ENCODE measurements at places on chromosomes 7 and 10.

DNA sequence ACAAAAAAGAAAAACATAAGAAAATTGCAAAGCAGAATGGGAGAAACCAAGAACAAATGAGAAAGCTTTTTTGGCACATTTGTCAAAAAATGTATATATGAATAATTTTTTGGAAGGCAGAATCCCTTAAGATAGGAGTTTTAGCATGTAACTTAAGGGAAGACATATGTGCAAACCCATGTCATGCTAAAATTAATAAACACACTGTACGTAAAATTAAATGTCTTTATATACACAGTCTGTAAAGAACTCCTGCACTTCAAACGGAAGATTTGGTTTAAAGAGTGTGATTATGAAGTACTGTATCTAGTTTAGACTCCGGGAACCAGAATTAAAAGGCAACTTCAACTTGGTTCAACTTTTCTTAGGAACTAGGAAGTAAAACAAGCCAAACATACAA lies 369.9 kb upstream of the TEX47 start:
- no peak for DNase-seq

DNA sequence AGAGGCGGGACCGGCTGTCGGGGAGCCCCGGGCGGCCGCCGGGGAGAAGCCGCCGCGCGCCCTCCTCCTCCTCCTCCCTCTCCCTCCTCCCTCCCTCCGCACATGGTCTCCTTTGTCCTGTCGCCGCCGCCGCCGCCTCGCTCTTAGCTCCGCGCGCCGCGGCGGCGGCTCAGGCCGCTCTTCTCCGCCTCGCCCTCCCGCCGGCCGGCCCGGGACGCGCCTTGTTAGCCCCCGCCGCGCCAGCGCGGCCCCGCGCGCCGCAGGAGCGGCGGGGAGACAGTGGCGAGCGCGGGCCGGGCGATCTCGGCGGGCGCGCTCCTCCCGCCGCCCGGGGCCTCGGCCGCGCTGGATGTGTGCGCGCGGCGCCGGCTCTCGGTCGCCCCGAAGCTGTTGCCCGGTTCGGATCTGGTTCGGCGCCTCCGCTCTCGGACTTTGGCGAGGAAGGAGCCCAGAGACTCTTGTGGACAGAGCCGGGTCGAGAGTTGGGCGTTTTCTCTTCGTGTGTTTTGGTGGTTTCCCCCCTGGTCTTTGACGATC lies 437.4 kb upstream of the GALNT17 start:
- DNase-seq, result no peak

DNA sequence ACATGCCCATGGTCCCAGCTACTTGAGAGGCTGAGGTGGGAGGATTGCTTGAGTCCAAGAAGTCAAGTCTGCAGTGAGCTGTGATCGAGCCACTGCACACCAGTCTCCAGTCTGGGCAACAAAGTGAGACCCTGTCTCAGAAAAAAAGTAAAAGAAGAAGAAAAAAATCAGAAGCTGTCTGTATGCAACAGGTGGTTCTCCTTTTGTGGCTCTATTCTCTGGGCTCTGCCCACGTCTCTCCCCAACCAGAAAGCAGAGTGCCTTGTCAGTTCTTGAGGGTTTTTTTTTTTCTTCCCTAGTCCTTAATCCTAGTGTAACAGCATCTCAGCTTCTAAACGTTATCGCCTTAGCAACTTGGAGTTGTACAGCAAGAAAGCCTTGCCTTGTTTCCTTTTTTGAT lies 89.5 kb downstream of the PRKCQ start:
- no peak for DNase-seq

DNA sequence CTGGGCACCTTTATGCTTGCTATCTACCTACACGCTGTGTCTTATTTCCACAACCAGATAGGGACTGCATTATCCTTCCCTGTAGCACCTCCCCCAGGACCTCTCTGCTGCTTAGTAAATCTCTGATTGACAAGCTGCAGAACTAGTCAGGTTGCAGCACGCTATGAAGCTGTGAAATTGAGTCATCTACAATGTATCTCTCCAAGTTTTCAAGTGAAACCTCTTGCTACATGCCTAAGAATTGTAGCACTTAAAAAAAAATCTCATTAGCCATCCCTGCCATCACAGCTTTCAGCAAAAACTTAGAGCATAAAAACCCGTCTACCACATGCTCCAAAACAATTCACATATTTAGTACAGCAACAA lies 69.7 kb upstream of the FGFR2 start:
- DNase-seq, result no peak

DNA sequence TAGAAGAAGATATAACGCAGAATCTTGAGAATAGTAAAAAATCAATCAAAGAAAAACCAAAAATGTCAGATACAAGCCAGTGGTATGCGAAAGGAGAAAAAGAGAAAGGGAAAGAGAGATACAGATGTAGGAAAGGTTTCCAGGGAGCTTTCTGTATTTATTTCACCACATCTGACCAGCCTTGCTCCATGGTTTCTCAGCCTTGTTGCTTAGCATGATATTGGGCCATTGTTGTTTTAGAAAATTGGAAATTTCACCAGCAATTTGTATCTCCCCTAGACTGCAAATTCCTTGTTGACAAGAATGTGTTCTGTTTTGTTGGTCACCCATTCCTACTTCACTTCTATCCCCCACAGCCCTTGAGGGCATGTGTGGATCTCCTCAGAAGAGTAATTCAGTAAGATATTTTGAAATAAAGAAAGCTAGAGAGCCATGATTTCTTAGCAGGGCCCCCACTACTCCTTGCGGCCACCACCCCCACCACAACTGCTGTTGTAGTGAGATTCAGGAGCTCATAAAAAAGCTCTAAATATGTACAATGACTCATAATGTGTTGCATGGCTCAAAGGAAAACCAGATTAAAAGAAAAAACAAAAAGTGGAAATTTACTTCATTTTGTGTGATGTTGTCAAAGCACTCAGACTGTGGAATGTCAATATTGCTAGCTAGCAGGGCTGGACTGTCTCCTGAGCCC lies 138.7 kb downstream of the CHRM2 start:
- DNase-seq, result no peak

- DNase-seq, result no peak
Measured at GRCh38 chr10:65341323-65341925, 1584.4 kb upstream of the LRRTM3 start.

DNA sequence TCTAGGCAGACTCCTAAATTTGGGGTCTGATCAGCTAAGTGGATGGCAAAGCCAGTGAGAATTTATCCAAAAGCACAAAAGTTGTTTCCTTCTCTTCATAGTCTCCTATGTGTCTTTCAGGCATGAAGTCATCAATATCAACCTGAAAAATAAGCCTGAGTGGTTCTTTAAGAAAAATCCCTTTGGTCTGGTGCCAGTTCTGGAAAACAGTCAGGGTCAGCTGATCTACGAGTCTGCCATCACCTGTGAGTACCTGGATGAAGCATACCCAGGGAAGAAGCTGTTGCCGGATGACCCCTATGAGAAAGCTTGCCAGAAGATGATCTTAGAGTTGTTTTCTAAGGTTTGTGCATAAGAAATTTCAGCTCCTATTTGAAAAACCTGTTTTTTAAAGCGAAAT lies 4.8 kb downstream of the GSTO1 start:
- no peak for DNase-seq

DNA sequence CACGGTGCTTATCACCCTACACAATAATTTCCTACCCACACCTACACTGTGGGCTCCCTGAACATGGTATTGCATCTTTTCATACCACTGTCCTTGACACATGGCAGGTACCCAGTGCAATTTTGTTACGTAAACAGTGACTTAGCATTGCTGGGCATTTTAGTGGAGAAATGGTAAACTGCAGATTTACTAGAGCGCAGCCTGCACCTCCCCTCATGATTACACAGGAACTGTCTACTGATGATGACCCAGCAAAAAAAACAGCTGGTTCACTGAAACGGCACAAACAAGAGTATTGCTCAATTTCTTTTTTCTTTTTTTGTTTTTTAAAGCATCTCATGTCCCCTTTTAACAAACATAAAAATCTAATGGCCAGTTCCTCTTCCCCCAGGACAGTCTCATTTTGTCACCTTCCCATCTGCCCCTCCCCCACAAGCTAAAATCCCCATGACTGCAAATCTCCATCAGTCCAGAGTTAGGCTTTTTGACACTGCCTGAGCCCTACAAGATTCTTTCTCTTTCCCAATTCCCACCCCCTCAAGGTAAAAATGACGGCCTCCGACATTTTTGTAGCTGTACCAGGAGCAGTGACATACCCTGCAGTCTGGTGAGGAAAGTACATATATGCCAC lies 2.8 kb downstream of the ZNF746 start:
- DNase-seq, result no peak

GRCh38 chr7:44394636-44395035 lies 69.2 kb upstream of the CAMK2B start:
- DNase-seq, result no peak

DNA sequence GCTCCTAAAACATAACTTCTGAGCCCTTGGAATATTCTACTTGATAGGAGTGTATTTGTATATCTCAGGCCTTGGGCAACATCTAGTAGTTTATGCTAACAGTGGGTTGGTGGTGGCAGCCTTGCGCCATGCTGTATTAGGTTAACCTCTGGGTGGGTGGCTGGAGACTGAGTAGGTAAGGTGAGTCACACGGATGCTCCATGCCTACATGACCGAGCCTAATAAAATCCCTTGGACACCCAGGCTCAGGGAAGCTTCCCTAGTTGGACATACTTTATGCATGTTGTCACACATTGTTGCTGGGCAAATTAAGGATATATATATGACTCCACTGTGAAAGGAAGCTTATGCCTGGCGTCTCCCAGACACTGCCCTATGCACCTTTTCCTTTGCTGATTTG lies 6.0 kb upstream of the DAGLB start:
- DNase-seq, result no peak

DNA sequence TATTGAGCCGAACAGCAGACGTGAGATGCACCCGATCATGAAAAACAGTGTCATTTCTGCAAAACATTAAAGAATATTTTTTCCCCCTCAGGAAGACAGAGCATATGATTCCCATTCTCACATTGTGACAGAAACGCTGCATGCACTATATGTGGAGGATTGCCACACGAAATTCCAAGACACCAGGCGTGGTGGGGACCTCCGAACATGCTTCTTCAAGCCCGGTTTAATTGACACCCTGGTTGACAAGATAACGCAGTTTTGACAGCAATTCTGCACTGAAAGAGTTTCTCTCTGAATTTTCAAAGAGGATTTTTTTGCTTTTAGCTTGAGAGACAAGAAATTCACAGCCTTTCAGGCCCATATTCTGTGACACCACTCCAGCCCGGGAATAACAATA lies 442.8 kb upstream of the NRP1 start:
- DNase-seq, result no peak

DNA sequence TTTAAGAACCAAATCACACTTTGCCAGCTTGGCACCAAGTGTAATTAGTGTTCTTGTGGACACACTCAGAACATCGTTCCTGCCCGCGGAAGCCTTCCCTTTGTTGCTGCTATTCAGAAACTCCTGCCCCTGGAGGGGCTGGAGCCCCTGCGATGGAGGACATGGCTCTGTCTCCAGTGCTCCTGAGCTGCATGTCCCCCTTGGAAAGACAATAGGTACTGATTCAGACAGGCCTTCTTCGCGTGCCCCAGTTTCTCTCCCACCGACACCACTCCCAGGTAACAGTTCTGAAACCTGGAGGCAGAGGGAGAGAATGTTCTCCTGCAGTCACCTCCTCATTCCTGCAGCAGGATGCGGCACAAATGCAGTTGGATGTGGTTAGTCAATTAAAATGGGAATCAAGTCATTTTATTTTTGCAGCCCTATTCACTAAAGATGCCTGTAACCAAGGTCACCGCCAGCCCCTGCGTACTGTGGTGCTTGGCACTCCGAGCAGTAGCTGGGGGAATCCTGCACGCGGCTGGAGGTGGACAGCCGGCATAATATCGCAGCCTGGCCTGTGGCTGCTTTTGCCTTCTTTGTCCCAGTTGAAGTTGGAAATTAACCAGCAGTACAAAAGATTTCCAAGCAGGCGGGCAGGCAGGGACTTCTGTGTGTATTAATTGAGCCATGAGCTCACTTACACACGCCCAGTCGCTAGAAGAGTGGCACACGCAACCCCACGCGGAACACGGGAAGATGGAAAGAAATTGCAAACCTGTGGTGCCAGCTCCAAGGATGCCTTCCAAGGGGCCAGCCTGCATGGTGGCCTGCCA lies 205.7 kb downstream of the EBF3 start:
- DNase-seq, result no peak

GRCh38 chr7:15495170-15495569 lies 66.6 kb downstream of the AGMO start:
- DNase-seq, result no peak

GRCh38 chr7:151508991-151509390 lies 10.7 kb downstream of the RHEB start:
- DNase-seq, result no peak

GRCh38 chr7:77276120-77276519 lies 76.5 kb upstream of the FGL2 start:
- DNase-seq, result no peak

DNA sequence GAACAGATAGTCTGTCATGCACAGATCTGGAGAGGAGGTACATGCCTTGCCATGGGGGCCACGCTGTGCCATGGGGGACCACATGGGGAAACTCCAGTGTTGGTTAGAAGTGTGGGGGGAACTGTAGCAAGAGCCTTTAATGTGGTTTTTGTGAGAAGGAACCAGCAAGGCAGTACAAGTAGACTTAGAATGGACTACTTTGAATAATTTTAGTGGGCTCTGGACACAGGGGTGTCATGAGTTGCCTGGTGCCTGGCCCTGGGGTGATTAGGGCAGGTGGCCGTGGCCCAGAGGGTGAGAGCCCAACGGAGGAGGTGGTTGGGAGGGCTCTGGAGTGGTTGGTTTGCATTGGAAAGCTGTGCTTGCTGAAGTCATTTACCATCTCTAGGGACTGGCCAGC lies 77.2 kb downstream of the CXCL12 start:
- DNase-seq, result no peak

GRCh38 chr10:69241575-69241974 lies 21.4 kb downstream of the HKDC1 start:
- DNase-seq, result no peak

GRCh38 chr7:11716185-11716584 lies 115.8 kb downstream of the THSD7A start:
- no peak for DNase-seq

- DNase-seq, result no peak
Measured at GRCh38 chr7:112260911-112261310, 54.4 kb downstream of the ZNF277 start.

DNA sequence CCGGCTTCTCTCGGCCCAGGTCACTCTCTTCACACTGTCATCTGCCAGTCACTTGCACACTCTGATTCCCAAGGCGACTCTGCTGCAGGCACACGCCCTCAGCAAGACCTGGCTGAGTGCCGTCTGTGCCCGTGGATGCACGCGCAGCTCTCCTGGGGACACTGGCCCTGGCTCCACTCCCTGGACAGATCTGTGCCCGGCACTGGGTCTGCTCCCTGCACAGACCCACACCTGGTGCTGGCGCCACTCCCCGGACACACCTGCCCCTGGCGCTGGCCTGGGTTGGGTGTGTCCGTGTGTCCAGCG lies 133.2 kb downstream of the DNAJB6 start:
- no peak for DNase-seq

DNA sequence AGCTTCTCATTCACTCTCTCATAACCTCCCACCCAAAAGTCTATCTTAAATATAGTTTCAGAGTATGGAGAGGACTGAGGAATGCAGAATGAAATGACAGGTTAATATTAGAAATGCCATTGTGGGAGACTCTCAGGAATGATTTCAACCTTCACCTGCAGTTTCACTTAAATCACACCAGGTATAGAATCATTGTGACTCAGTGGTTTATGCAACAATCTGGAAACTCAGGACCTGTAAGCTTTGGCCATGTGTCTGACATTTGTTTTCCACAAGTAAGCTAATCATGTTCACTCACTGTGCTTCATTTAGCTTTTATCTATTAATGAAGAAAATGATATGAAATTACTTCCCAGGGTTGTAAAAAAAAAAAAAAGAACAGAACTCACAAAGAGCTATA lies 8.7 kb upstream of the PTPN12 start:
- DNase-seq, result no peak

GRCh38 chr10:28367929-28368484 lies 65.1 kb upstream of the MPP7 start:
- no peak for DNase-seq

Data from iPS DF 19.7 (cell line).